IMR-90 (cell line): ENCODE measurements at places on chromosomes 11 and 22. TPM values are rescaled to one million over a fixed set of nuclear protein-coding genes. Genes with fewer than 3 reads are reported as not detected.

DNA sequence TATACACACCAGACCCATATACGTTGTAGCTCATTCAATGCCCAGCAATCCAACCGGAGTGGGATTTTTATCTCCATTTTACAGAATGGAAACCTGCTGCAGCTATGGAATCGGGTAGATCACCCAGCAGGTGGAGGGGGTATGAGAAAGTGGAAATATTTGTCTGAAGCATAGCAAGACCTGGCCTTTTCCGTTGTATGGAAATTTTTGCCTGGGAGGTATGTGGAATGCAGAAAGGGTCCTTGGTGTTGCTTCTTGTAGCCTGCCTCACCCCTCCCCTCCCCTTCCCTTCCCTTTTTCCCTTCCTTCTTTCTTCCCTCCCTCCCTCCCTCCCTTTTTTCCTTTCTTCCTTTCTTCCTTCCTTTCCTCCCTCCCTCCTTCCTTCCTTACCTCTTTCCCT, 15.2 kb downstream of the TSPAN18 start:
- no peak for DNase-seq

- DNase-seq: no peak
Observed at GRCh38 chr11:69660001-69660500, 15.1 kb downstream of the LTO1 start.

- DNase-seq: no peak
Observed at GRCh38 chr11:35845860-35846259, 98.0 kb upstream of the LDLRAD3 start.

DNA sequence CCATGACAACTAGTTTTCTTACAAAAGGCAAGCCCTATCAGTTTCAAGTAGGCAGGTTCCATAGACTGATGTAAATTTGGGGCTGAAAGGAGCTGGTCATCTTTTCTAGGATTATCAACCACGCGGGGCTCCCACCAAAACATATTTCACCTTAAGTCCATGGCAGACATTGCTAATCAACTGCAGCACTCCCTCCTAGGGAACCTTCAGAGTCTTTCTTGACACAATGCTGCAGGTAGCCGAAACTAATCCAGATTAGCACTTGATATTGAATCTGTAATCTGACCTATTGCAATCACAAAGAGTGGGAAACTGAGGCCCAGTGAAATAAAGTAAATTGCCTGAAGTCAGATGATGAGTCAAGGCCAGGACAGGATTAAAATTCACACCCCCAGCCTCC, 32.5 kb downstream of the MN1 start:
- DNase-seq: no peak

DNA sequence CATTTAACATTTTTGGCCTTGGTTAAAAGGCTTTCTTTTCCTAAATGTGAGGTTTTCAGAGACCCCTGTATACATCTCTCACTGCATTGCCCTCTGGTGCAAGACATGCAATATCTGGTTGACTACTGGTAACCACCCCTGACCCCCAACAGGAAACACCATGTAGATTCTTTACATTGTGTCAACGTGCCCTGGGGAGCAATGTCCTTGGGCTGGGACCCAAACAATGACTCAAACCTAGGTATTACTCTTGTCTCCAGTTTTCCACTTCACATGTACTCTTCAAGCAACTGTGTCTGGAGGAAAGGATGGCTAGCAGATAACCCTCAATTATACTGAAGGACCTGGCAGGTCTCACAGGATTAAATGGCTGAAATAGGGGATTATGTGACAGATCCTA, 1.1 kb upstream of the GPR83 start:
- no peak for DNase-seq

Gene SCGB1D4
- not detected in 2 replicates for total RNA-seq

Gene TRMU
- 19.0 and 21.7 TPM in 2 replicates for total RNA-seq

Gene SORL1
- 1.9 and 2.0 TPM in 2 replicates for total RNA-seq

Gene FAM180B
- total RNA-seq: not detected in 2 replicates
